ENCODE measurements at places on chromosomes 2 and 18.

- DNase-seq, result no peak
Measured at GRCh38 chr2:185787227-185788145, 48.9 kb downstream of the FSIP2 start.

GRCh38 chr18:8513249-8513648, 96.0 kb upstream of the RAB12 start:
- DNase-seq, result no peak

DNA sequence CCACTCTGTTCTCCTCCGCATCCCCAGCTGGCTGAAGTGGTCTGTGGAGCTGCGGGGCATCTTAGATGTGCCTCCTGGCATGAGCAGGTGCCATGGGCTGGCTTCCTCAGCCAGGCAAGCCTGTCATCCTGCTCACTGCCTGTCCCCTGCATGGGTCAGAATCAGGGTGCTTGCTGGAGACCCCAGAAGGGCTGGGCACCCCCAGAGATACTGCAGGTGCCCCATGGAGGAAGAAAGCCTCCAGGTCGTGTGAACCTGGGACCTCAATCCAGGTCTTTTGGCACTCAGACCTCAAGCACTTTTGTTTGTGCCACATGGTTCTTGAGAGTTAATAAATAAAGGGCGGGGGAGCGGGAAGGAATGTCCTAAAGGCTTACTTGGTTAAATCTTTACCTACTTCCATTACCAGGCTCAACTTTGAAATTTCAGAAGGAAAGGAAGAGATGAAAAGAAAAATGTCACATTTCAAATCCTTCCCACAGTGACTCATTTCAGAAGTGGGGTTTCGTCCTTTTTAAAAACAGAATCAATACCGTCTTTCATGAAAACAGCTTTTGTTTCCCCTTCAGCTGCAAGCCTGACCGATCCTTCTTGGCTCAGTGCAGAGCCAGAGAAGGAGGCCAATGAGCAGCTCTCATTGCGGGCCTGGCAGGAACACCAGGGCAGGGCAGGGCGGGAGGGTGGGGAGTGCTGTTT, 69.9 kb downstream of the RHOB start:
- DNase-seq, result peak; percentile 39

GRCh38 chr2:165563468-165564225, 94.1 kb downstream of the CSRNP3 start:
- DNase-seq, result no peak

GRCh38 chr2:206526416-206526815, 83.1 kb downstream of the ADAM23 start:
- DNase-seq, result no peak
